ENCODE measurements at places on chromosomes 12 and 14. TPM values are rescaled to one million over a fixed set of nuclear protein-coding genes. Genes with fewer than 3 reads are reported as not detected.

FAM90A1 gene
- total RNA-seq, result not detected

BEST3 gene
- not detected for total RNA-seq

GRCh38 chr12:117679776-117680175 is 289.0 kb downstream of the KSR2 start:
- DNase-seq, result no peak

- DNase-seq, result no peak
These were observed 3.6 kb downstream of the CLEC7A start for GRCh38 chr12:10126413-10126812.

DNA sequence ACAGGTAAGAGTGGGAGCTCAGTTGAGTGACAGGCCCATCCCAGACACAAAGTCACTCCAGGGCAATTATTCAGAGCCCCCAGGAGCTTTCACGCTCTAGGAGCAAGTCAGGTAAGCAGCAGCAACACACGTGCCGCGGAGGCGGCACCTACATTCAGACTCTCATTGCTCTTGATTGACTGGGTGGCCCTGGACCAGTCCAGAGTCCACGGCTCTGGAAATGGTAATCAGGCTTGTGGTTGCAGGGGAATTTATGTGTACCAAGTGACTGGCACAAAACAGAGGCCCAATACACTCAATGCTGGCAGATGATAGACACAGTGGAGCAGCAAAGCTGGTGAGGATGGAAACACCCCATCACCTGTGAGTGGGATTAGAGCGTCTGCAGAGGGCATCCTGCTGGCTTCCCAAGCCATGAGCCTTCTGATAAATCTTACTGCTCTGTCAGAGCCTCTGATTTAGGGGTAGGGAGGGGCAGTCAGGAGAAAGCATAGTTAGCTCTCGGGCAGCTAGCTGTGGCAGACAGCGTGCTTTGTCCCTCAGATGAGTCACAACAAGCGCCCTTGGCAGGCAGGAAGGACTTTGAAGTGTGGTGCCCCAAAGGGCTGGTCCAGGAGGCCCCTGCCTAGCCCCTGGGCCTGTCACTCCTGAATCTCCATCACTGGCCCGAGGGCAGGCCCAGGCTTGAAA is 344.7 kb downstream of the CACNA1C start:
- no peak for DNase-seq

GRCh38 chr12:104823985-104824461 is 134.1 kb downstream of the SLC41A2 start:
- DNase-seq, result no peak

DNA sequence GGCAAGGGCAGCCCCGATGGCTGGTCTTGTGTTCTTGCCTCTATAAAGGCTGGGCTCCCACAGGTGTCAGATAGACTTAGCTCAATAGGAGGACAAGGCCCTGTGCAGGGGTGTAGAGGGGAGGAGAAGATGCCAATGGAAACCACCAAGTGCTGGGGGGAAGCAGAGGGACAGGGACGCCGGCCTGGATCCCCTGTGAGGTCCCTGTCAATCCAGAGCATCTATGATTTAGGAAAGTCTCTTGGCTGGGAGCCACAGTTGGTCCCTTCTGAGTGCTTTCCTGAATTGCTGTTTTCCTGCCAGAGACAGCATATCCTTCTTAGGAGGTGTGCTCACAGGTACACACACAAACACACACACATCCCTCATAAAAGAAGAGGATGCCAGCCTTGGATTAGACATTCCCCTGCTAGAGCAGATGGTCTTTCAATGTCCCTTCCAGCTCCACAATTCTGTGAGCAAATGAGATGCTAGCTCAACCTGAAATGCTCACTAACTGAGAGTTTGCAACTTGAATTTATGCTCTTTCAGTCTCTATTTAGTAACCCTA is 62.7 kb downstream of the TTC7B start:
- no peak for DNase-seq

GRCh38 chr14:72049462-72049861 is 117.2 kb downstream of the RGS6 start:
- no peak for DNase-seq

Data from Karpas-422 (cell line).